ENCODE measurements at places on chromosomes 13 and 19. TPM values are rescaled to one million over a fixed set of nuclear protein-coding genes. Genes with fewer than 3 reads are reported as not detected.

DNA sequence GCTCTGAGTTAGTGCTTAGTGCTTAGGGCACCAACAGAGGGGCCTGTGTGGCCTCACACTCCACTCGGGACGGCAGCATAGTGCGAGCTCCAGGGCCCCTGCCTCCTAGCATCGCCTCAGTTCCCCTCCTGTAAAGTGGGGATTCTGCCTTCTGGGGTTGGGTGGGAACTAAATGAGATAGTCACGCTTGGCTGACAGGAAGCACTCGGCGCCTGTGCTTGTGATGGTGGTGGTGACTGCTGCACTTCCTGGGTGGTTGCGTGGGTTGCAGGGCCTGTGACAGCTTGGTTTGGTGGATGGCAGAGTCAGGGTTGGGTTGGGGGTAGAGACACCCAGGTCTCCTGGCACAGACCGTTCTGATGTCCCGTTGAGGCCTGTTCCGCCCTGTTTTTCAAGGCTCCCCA, 7.7 kb downstream of the PLEKHF1 start:
- H3K36me3 ChIP-seq: peaks cover 10% of the 10 kb centered on the region
- H3K4me1 ChIP-seq: peaks cover 86% of the 10 kb centered on the region
- H3K27ac ChIP-seq: peak overlapping the region; percentile 91
- H3K4me3 ChIP-seq: peak overlapping the region; percentile 87
- peak; percentile 91 for DNase-seq
- H3K27me3 ChIP-seq: no peaks in the 10 kb centered on the region

Gene PRODH2
- total RNA-seq: not detected

Gene CEACAM4
- not detected for total RNA-seq

GRCh38 chr19:48500830-48501493, 10.7 kb downstream of the LMTK3 start:
- peaks cover 17% of the 10 kb centered on the region for H3K27me3 ChIP-seq
- peaks cover 2% of the 10 kb centered on the region for H3K36me3 ChIP-seq
- no peak overlapping the region for H3K27ac ChIP-seq
- H3K4me3 ChIP-seq: peak overlapping the region; percentile 86
- H3K4me1 ChIP-seq: peaks cover 7% of the 10 kb centered on the region

DNA sequence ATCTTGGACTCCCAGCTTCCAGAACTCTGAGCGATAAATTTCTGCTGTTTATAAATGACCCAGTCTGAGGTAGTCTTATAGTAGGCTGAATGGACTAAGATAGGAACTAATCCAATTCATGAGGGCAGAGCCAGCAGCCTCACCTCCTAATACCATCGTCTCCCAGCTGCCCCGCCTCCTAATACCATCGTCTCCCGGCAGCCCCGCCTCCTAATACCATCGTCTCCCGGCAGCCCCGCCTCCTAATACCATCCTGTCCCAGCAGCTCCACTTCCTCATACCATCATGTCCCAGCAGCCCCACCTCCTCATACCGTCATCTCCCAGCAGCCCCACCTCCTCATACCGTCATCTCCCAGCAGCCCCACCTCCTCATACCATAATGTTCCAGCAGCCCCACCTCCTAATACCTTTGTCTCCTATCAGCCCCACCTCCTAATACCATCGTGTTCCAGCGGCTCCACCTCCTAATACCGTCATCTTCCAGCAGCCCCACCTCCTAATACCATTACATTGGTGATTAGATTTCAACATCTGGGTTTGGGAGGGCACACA, 2.4 kb upstream of the ARGLU1 start:
- H3K27me3 ChIP-seq: no peaks in the 10 kb centered on the region
- DNase-seq: peak; percentile 59
- peak overlapping the region; percentile 65 for H3K4me3 ChIP-seq
- peaks cover 15% of the 10 kb centered on the region for H3K36me3 ChIP-seq
- no peak overlapping the region for H3K27ac ChIP-seq

GRCh38 chr19:27780367-27781075, 1432.4 kb downstream of the UQCRFS1 start:
- no peaks in the 10 kb centered on the region for H3K27me3 ChIP-seq
- no peak for DNase-seq
- peaks cover 2% of the 10 kb centered on the region for H3K4me1 ChIP-seq
- H3K36me3 ChIP-seq: peaks cover 27% of the 10 kb centered on the region
- peak overlapping the region; percentile 25 for H3K27ac ChIP-seq

Gene LSM4
- total RNA-seq: 250 TPM

Gene IGFL3
- not detected for total RNA-seq

GRCh38 chr13:95361686-95362085, 60.4 kb upstream of the ABCC4 start:
- H3K27me3 ChIP-seq: no peaks in the 10 kb centered on the region
- H3K36me3 ChIP-seq: no peaks in the 10 kb centered on the region
- no peak overlapping the region for H3K4me3 ChIP-seq

GRCh38 chr19:43997631-43998290, 5.0 kb upstream of the ZNF230 start:
- H3K4me3 ChIP-seq: no peak overlapping the region
- DNase-seq: no peak
- H3K27me3 ChIP-seq: no peaks in the 10 kb centered on the region
- peaks cover 10% of the 10 kb centered on the region for H3K4me1 ChIP-seq
- H3K36me3 ChIP-seq: peaks cover 50% of the 10 kb centered on the region

DNA sequence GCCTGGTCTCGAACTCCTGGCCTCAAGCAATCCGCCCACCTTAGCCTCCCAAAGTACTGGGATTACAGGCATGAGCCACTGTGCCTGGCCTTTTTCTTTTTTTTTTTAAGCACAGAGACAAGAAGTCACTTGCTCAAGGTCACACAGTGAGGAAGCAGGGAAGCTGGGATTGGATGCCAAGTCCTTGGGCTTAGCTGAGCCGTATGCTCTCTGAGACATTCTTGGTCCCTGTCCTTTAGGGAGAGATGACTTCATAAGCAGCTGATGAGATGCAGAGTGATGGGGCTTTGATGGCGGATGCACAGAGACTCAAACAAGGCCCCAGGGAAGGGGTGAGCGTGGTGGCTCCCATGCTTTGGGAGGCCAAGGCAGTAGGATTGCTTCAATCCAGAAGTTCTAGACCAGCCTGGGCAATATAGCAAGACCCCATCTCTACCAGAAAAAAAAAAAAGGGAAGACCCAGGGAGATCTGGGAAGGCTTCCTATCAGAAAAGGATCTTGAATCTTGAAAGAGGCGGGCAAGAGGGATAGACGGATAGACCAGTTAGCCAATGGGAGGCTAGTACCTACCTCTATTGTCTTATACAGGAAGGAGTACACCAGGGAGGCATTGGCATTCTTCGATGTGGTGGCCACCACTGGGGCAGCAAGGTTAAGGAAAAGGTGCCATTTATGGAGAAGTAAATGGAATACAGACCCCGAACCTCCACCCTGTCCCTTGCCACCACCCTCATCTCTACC, 3.9 kb downstream of the AP1M2 start:
- H3K36me3 ChIP-seq: no peaks in the 10 kb centered on the region
- peaks cover 12% of the 10 kb centered on the region for H3K4me1 ChIP-seq
- no peak overlapping the region for H3K27ac ChIP-seq
- no peak overlapping the region for H3K4me3 ChIP-seq
- H3K27me3 ChIP-seq: peaks cover 11% of the 10 kb centered on the region

Gene SLC25A41
- 0.16 TPM for total RNA-seq

DNA sequence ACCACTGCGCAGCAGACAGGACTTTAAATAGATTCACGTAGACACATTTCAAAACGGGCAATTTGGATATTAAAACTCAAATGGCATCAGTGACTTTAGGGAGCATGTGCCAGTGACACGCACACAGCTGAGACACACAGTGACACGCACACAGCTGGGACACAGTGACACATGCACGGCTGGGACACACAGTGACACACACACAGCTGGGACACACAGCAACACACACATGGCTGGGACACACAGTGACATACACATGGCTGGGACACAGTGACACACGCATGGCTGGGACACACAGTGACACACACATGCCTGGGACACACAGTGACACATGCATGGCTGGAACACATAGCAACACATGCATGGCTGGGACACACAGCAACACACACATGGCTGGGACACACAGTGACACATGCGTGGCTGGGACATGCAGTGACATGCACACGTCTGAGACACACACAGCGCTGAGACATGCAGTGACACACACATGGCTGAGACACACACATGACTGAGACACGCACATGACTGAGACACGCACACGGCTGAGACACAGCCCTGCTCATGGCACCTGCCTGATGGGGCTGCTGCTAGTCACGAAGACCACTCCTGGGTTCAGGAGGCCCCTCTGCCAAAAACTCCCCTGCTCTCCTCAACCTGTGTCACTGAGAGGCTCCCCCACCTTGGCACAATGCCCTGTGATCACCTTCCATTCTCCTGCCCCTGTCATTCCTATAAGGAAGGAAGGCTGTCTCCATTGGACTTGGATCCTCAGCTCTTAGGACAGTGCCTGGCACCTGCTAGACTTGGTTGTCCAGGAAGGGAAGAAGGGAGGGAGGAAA, 52.5 kb downstream of the SOX1 start:
- no peak overlapping the region for H3K27ac ChIP-seq
- H3K4me1 ChIP-seq: no peaks in the 10 kb centered on the region
- no peaks in the 10 kb centered on the region for H3K36me3 ChIP-seq
- no peak overlapping the region for H3K4me3 ChIP-seq
- peaks cover 13% of the 10 kb centered on the region for H3K27me3 ChIP-seq

DNA sequence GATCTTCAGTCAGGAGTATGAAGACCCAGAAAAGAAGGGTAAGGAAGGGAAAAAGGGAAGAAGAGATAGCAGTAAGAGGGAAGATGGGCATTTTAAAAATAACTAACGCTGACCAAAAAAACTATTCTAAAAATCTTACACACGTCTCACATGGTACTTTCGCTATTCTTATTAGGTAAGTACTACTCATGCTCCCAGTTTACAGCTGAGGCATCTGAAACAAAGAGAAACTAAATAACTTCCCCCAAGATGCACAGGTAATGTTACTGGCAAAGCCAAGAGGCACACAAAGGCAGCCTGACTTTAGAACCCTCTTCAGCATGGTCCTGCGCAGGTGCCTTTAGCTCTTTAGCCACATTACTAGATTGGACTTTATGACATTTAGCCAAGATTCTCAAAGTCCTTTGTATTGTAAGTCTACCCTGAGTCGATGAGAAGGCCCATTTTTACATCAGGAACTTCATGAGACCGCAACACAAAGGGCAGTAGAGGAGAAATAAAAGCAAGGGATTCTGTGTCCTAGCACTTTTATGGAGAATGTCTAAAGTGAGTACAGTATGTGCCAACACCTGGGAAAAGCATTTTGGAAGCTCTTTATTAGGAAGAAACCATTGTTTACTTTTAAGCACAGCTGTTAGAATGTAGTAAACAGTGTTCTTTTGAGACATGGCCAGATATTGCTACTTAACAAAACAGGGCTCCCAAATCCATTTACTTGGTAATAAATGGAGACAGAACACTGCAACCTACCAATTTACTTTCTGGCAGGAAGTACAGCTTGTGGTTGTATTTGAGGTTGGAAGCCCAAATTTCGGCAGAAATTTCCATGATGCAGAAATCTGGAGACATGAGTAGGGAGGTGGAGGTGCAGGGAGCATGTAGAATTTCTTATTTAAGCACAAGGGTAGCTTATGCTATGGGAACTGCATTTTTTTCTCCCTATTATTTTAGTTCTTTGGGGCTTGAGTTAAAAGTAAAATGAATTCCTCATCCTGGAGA, 250.7 kb downstream of the KCTD12 start:
- H3K27ac ChIP-seq: no peak overlapping the region
- DNase-seq: no peak
- H3K27me3 ChIP-seq: no peaks in the 10 kb centered on the region

GRCh38 chr13:95813139-95813538, 136.2 kb downstream of the DNAJC3 start:
- no peaks in the 10 kb centered on the region for H3K4me1 ChIP-seq
- peaks cover 38% of the 10 kb centered on the region for H3K27me3 ChIP-seq
- peaks cover 2% of the 10 kb centered on the region for H3K36me3 ChIP-seq
- no peak for DNase-seq

DNA sequence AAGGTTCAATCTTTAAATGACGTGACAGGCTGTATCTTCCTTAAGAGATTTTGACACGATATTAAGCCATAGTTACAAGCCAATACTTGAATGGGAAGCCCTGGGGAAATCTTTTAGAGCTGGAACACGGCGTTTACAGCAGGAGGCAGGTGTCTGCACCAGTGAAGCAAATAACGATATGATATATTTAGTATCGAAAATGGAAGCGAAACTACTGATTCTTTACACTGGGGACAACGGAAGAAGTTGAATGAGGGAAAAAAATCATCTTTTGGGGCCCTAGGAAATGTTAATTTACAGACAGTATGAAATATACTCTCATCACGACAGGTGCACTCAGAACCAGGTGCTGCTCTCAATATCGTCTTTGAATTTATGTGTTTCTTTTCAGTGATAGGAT, 793.9 kb upstream of the PCDH20 start:
- H3K27me3 ChIP-seq: no peaks in the 10 kb centered on the region
- no peaks in the 10 kb centered on the region for H3K4me1 ChIP-seq
- H3K4me3 ChIP-seq: no peak overlapping the region
- H3K36me3 ChIP-seq: no peaks in the 10 kb centered on the region
- DNase-seq: no peak

Gene ADGRE3
- total RNA-seq: not detected

Gene FUT1
- 0.29 TPM for total RNA-seq

DNA sequence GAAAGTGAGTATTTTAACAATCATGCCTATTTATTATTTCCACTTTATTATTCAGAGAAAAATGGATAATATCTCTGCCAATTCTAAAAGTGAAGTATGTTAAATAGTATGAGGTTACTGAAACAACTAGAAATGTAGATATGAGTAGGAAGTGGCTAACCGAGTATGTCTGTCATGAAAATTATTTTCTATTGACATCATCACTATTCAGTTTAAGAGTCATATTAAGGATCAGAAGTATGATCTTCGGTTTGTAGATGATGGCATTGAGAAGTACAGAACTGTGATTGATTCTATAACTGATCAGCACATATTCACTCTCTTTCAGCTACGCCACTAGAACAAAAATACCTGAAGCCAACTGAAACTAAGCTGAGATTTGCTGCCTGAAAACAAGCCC, 146.4 kb upstream of the SLITRK5 start:
- DNase-seq: no peak
- H3K27ac ChIP-seq: no peak overlapping the region
- H3K36me3 ChIP-seq: no peaks in the 10 kb centered on the region
- H3K4me3 ChIP-seq: no peak overlapping the region
- no peaks in the 10 kb centered on the region for H3K27me3 ChIP-seq
- no peaks in the 10 kb centered on the region for H3K4me1 ChIP-seq

- peak overlapping the region; percentile 90 for H3K4me3 ChIP-seq
- no peaks in the 10 kb centered on the region for H3K27me3 ChIP-seq
- peak overlapping the region; percentile 99 for H3K27ac ChIP-seq
- DNase-seq: peak; percentile 25
Measured at GRCh38 chr19:17183858-17184321, 31.3 kb upstream of the USE1 start.

GRCh38 chr19:12947702-12948611, 2.3 kb downstream of the RAD23A start:
- no peak overlapping the region for H3K4me3 ChIP-seq
- H3K36me3 ChIP-seq: peaks cover 47% of the 10 kb centered on the region
- no peak for DNase-seq
- no peaks in the 10 kb centered on the region for H3K27me3 ChIP-seq

Gene FKBP8
- 223 TPM for total RNA-seq

Gene KLK12
- not detected for total RNA-seq

Gene TRAPPC5
- total RNA-seq: 78.2 TPM

- H3K27me3 ChIP-seq: no peaks in the 10 kb centered on the region
- DNase-seq: no peak
Measured at GRCh38 chr19:46732172-46732938, 13.5 kb upstream of the FKRP start.

GRCh38 chr13:69109891-69110525, 997.6 kb upstream of the ATXN8OS start:
- no peak for DNase-seq
- H3K4me1 ChIP-seq: no peaks in the 10 kb centered on the region
- H3K27ac ChIP-seq: no peak overlapping the region
- H3K4me3 ChIP-seq: no peak overlapping the region
- H3K36me3 ChIP-seq: peaks cover 3% of the 10 kb centered on the region
- no peaks in the 10 kb centered on the region for H3K27me3 ChIP-seq

GRCh38 chr13:27295096-27295495, 24.5 kb downstream of the RASL11A start:
- H3K36me3 ChIP-seq: no peaks in the 10 kb centered on the region
- no peak overlapping the region for H3K4me3 ChIP-seq
- DNase-seq: no peak
- no peaks in the 10 kb centered on the region for H3K27me3 ChIP-seq
